ENCODE measurements at places on chromosomes 3 and 15.

DNA sequence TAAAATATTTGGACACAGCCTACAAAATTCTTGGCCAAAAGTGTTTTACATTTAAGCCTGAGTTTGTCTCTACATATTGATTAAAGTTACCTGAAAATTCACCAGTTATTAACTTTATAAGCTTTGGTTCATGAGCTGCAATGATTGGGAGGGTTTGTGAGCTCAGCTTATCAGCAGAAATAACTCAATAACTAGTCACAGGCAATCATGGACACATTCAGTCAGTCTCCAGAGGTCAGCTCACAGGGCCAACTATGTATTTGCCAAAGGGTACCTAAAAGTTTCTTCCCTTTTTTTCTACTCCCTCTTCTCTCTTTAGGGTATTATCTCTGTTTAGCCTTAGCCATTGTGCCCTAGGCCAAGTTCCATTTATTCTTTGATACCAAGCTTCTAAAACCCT is 145.9 kb downstream of the ZPLD1 start:
- no peak for ATAC-seq

- ATAC-seq: no peak
Observed at GRCh38 chr15:77528290-77528967, 104.3 kb downstream of the LINGO1 start.

DNA sequence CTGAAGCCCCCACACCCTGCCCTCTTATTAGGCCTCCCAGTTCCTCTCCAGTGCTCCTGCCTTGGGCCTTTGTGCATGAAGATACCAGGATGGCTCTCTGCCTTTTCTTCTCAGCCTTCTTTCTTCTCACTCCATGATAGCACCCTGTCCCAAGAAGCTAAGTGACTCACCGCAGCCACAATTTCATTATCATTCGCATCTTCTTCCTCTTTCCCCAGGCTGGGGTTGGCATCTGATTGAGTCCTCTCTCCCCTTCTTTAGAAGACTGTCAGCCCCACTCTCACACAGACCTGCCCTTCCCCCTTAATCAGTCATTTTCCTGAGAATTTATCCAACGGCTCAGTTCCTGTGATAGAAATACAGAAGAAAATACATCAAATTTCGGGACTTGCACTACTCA is 102.0 kb downstream of the STAC start:
- ATAC-seq: no peak

GRCh38 chr3:142272200-142272891 is 47.0 kb upstream of the GK5 start:
- no peak for ATAC-seq

- no peak for ATAC-seq
Observed at GRCh38 chr15:70339571-70340493, 242.1 kb upstream of the TLE3 start.

DNA sequence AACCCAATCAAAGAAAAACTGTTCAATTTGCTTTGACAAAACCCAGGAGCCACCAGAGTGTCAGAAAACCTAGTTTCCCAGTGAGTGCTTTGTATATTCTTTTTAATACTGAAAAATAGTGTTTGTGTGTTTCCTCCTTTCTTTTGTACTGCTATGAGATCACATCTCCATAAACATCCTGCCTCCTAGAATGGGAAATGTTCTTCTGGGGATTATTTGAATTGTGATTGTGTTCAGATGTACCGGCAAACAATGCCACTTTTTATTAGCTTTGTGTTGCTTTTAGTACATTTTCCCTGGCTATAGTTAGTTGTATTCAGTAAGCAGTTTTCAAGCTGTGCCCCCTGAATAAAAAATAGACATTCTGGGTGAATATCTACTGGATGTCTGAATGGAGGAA is 148.0 kb upstream of the NR2E3 start:
- ATAC-seq: no peak

- ATAC-seq: no peak
Observed at GRCh38 chr3:126017362-126017761, 48.4 kb downstream of the ROPN1B start.

DNA sequence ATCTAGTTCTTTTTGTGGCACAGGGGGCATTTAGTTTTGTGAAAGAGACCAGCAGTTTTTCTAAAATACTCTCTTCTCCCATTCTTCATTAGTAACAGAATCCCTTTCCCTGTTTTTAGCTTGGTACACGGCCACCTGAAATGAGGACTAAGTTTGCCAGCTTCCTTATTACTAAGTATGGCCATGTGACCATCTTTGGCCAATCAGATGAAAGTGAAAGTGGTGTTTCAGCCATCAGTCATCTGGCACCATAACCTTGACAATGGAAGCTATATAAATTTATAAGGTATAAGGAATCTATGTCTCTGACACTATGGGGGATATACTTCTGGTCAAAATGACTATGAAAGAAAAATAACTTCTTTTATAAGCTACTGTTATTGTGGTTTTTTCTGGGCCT is 570.4 kb downstream of the AGBL1 start:
- ATAC-seq: no peak

DNA sequence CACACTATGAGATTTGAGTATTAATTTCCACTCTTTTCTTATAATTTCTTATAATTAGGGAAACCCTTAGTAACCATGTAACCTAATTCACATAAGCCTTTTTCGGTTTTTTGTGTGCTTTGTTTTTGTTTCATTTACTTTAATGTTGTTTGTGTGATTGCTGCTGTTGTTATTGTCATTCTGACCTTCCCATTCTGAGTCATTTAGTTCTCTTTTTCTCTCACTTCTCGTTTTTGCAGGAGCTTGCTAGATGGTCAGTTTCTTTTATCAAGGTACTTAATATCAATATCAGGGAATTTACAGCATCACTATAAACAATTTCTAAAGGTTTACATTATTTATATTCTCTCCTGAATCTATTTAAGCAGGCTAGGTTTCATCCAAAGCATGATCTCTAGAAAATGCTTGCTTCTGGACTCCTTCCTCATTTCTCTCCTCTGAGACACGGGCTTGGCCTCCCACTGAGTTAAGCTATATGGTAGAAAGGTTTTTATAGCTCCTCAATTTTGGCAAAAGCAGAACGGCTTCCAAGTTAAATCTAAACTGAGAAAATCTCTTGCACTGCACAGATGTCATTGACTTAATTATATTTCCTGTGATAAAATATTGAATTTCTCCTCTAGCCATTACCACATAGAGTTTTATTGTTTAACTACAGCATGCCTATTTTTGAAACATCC is 534.2 kb downstream of the NSUN3 start:
- ATAC-seq: no peak

DNA sequence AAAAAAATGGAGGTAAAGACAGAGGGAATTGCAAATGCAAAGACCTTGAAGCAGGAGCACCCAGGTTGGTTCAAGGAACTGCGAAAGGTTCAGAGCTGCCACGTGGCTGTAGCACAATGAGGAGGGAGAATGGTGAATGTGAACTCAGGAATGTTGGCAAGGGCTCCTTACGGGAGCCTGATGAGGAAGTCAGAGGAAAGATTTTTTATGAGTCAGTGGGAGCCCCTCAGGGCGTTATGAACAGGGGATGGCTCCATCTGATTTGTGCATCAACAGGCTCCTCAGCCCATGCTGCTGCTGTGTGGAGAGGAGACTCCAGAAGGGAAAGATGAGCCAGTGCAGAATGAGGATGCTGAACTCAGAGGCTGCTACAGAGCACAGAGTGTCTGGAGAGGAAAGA is 194.4 kb downstream of the ARRDC4 start:
- ATAC-seq: no peak

DNA sequence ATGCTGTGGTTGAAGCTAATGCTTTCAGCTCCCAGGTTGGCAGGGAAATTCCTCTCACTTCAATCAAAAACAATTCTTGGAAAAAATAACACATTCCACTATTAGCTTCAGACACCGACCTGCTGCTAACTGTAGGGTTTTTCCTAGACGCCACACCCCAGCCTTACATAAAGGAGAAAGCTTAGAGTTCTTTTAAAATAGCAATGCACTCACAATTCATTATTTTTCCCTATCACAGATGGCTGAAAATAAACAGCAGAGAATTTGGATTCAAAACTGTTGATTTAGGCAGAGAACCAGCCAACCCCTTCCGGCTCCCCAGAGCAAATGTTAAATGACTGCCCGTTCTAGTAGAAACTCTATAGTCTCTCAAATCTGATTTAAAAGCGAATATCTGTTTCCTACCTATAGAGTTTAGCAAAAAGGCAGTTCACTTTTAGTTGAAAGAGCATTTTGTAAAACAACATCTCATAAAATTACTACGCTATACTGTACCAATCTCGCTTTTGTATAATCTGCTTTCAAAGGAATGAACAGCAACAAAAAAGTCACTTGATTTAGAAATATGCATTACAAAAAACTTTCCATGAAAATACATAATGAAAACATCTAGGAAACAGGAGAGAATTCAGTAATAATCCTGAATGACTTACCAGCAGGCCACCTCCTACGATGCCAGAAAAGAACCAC is 586 bp downstream of the TM4SF1 start:
- ATAC-seq: no peak

DNA sequence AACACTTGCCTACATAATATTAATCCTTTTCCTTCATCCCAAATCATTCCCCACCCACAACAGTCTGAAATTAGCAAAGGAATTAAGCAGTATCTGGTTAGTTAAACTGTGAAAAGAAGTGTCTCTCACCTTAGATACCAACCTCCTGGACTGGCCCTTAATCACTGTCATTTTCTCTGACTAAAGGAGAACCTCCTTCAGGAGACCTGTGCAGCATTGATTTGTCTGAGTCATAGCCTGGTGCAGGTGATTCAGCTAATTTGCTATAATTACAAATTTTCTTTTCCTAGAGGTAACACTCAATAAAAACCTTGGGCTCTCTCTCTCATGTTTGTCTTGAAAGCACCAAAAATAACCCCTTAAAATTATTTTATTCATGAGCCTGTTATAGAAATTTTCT is 279.8 kb upstream of the SEMA6D start:
- ATAC-seq: no peak

- no peak for ATAC-seq
Observed at GRCh38 chr3:124787476-124788195, 57.4 kb downstream of the UMPS start.

DNA sequence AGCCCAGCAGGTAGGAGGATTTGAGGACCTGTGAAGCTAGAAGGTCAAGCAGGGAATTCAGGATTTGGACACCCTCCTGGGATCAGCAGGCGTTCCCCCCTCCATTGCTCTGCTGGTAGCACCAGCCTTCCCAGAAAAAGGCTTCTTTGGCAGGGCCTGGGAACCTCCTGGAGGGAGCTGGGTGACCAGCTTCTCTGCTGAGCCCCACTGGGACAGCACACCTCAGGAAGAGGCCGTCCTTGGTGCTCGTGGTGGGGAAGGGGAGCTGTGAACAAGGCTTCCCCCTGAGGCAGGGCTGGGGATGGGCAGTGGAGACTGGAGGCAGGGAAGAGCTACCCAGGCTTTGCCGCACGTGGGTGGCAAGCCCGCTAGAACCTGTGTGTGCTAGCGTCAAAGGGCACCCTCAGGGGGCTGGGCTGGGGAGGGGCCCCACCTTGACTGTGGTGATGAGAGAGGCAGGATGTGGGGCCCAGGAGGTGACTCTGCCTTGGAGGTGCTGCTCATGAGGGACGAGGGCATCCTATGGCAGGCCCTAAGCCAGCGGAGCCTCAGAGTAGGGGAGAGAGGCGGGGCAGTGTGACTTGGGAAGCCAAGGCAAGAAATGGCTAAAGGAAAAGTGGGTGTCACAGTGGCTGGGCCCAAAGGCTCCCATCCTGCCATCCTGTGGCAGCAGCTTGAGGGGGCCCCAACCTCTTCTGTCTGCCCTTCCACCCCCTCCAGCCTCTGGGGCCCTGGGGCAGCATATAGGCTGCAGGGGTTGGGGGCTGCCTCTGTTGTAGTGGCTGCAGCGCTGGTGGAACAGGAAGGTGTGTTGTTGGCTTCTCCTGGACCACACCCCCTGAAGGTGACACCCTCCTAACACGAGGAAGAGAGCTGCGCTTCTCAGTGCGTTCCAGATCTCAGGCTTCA is 20.7 kb downstream of the KLF13 start:
- peak; percentile 54 for ATAC-seq

GRCh38 chr3:147799601-147800000 is 390.4 kb downstream of the ZIC1 start:
- ATAC-seq: no peak

GRCh38 chr3:10106919-10107318 is 1.1 kb downstream of the FANCD2OS start:
- ATAC-seq: no peak
